ENCODE measurements at places on chromosomes 16 and 17.

GRCh38 chr16:8595783-8596182, 5.5 kb upstream of the TMEM114 start:
- no peak for DNase-seq

DNA sequence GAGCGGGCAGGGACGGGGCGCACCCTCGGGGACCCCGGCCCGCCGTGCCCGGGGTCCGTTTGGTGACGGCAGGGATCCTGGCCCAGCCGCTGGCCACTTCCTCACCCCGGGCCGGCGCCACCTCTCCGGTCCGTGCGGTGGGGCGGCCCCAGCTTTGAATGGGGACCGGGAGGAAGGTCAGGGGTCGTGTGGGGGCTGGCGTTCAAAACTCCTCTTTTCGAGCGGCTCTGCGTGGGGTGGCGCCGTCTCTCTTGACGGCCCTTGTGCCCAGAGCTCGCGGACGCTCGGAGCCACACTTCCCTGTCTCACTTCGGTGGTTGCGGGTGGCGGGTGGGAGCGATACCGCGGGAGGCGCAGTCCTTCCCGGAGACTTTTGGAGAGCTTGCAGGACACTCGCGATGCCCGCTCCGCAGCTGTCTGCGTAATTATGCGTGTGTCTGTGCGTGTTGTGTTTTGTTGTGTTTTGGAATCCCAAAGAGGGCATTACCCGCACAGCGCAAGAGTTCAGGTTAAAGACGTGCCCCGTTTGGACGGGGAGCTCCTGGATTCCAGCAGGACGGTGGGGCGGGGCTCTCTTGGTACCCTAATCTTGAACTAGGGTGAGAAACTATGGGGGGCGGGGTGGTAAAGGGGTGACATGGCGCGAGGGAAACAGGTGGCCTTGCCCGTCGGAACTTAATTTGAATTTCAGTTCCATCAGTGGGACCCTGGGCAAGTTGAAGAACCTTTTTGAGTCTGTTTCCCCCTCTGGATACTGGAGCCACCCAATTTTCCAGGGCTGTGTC, 637 bp downstream of the PLCG2 start:
- no peak for DNase-seq

DNA sequence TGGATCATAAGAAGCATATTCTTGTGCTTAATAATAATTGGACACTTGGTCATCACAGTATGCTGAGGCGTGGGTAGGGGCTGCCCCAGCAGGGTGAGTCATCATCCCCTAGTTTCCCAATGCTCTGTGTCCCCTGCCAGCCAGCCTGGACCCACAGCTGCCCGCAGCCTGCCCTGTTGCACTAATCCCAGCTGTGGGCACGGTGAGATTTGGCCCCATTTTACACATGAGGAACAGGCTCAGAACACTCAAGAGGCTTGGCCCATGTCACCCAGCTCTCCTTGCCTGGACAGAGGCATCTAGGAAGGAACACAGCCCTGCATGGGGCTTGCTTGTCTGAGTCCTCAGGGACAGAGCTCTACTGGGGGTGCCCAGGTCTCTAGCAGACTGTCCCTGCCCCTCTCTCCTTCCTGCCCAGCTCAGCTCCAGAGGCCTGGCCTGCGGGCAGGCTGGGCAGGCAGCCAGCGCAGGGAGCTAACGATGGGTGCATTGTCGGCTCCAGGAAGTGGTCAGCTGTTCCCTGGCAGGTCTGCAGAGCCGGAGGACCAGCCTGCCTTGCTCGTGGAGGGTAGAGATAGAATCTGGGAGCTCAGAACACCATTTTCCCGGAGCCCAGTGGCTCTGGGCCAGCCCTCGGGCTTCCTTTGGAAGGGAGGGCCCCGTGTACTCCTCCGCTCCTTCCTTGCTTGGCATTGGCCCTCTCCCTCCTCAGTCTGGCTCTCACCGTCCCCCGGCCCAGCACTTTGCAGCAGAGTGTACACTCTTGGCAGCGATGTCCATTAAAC, 189.4 kb downstream of the RAB11FIP4 start:
- DNase-seq, result peak; percentile 79

GRCh38 chr16:80680839-80681238, 123.6 kb downstream of the CDYL2 start:
- no peak for DNase-seq

DNA sequence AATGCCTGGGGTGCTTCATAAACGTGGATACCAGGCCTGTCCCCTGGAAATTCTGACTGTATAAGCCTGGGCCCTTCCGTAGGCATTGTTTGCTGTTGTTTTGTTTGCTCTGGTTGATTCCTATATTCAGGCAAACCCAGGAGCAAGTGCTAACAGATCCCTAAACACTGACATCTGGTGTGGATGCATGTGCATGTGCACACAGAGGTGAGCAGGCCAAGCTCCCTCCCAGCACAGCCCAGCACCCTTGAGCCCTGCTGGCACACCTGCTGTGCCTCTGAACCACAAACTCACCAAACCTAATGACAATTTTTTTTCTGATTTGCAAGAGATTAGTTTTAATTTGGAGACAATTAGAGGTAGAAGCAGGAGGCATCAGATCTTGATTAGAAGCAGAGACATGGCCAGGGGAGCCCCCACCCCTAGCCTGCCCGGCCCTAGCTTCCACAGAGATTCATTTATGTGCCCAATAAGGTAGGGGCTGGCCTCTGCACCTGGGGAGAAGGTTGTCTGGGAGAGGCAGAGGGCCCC, 40.4 kb downstream of the TMEM132E start:
- DNase-seq, result peak; percentile 20

DNA sequence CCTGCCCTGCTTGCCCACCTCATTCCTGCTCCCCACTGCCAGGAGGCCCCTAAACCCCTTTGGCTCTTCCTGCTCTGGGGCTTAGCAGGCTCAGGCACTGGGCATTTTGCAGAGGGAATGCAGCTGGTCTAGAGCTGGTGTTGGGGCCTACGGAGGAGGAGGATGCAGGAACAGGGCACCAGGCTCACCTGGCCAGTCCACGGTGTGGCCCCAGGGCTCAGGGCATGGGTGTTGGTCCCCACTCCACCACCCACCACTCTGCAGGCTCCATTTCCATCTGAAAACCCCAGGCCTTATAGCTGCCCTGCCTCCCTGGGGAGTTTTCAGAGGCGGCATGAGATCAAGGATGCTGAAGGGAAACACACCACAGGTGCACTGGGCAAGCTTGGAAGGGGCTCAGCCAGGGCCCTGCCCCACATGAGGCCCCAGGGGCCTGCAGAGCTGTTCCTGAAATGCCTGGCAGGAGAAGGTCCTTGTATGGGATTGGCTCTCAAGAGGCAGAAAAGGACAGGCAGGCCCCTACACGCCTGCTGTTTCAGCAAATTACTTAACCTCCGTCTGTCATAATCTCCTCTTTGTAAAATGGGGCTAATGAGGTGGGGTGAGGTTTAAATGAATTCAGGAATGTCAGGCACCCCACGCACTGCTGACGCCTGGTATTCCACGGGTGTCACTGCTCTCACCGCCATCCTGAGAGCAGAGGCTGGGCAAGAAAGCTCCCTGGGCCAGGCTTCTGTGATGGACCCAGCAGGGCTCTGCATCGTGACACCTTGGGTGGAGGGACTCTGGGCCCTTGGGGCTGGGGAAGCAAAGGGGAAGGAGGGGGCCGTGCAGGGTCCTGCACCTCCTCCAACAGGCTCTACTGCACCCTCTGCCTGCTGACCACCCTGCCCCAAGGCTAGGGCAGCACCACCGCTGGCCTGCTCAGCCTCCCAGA, 9.3 kb downstream of the SLC47A2 start:
- peak; percentile 86 for DNase-seq

DNA sequence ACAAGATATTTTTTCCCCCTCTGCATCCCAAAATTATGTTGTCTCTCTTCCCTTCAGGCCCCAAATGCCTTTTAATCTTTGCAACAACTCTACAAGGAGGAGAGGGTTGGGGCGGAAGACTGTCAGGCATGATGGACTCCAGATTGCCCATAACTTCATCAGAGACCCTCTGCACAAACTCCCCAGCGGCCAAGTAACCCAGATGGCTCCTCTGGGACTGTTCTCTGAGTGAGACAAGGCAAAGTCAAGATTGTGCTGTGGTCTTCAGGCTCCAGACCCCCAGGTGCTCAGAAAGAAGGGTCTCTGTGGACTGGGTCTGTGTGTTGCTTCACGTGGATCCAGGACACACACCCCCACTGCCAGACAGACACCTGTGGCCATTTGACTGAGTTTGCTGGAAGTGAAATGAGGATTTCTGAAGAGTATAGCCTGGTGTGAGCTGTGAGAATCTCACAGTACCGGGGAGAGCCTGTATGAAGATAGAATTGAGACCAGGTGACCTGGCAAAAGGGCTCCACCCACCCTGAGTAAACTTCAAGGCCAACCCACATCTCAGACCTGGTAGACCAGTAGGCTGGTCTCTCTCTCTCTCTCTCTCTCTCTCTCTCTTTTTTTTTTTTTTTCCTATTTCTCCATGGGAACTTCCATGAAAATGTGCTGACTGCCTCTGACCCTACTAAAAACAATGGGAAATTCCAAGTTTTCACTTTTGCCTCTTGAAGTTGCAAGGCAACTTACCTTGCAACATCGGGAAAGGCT, 354.1 kb downstream of the SOX9 start:
- DNase-seq, result no peak

DNA sequence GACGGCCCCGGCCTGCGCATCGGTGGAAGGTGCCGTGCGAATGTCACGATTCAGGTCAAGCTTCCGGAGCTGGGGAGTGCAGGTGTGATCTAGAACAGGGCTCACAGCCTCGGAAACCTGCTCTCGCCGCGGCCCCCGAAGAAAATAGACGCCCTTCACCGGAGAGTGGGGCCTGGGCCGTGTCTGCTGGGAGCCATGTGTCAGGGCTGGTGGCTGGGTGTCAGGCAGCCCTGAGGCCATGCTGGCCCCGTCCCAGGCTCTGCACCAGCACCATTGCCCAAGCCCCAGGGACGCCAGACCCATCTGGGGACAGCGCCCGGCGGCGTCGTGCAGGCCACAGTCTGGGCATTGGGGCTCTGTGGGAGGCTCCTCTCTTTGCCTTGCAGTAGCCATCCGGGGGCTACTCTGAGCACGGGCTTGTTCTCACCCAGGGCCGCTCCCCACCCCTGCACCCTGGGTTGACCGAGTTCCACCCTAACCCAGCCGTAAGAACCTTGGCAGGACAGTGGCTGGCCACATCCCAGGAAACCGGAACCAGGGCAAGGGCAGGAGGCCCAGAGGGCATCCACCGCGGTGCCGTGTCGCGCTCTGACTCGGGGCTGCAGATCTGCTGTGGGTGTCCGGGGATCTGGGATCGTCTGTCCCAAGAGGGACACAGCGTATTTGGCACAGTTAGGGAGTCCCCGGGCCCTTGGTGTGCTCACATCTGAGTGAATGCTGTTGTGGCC, 5.3 kb upstream of the NUDT16L1 start:
- DNase-seq, result no peak

- DNase-seq, result peak; percentile 57
Observed at GRCh38 chr17:43839670-43840108, 6.7 kb upstream of the MPP3 start.

- no peak for DNase-seq
Observed at GRCh38 chr17:74756891-74757290, 8.5 kb downstream of the NHERF1 start.

- peak; percentile 76 for DNase-seq
Observed at GRCh38 chr17:37752482-37752881, 7.6 kb upstream of the HNF1B start.

DNA sequence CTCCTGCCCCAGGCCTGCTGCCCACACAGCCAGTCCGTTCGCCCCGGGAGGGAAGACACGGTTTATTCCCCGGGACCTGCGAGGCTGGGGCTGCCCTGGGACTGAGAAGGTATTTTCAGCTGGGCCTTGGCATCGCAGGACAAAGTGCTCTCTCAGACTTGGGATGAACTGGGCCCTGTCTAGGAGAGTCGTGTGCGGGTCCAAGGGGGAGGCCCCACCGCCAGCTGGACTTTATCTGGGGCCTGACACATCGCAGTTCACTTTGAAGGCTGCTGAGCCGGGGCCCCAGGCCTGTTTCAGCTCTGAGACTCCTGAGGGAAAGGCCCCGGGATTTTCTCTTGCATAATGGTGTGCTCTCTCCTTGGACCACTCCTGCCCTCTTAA, 6.8 kb downstream of the CRISPLD2 start:
- DNase-seq, result no peak

GRCh38 chr16:80909720-80910119, 97.0 kb downstream of the CMC2 start:
- no peak for DNase-seq

- DNase-seq, result peak; percentile 63
Observed at GRCh38 chr16:64455275-64455674, 666.6 kb downstream of the CDH11 start.

Measured in bronchial epithelial cell (primary cell).